GM23338 (cell line): ENCODE measurements at places on chromosomes 7 and 10. TPM values are rescaled to one million over a fixed set of nuclear protein-coding genes. Genes with fewer than 3 reads are reported as not detected.

PTTG1IP2 gene
- not detected in 2 replicates for total RNA-seq

DNA sequence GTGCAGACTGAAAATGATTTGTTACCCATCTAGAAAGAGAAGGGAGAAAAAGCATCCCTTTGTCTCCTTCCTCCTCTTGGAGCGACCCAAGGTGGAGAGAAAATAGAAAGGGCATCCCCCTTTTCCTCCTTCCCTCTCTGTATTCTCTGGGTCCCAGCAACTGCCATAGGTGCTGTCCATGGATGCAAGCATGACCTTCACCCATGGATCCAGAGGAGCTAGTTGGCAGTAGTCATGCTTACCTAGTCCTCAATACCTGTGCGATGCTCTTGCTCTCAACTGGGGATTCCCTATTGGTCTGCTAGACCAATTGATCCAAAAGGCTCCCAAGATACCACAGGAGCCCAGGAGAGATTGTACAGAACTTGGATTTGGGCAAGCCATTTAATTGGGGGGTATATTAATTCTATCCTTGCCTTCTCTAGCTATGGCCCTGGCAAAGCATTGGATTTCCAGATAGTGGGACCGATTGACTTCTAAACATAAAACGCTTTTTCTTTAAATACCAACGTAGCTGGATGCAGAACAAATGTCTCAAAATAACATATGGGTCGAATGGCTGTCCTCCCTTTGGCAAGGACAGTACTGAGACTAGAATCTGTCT, 547.8 kb upstream of the IGFBP3 start:
- DNase-seq: peak; percentile 34

GRCh38 chr10:109203646-109204353, 719.5 kb downstream of the XPNPEP1 start:
- no peak for DNase-seq

GRCh38 chr10:118585794-118586193, 9.7 kb downstream of the PRLHR start:
- DNase-seq: no peak

- no peak for DNase-seq
Observed at GRCh38 chr7:5630670-5631069, 150.8 kb downstream of the RNF216 start.
